ENCODE measurements at places on chromosomes 7 and 10. TPM values are rescaled to one million over a fixed set of nuclear protein-coding genes. Genes with fewer than 3 reads are reported as not detected.

DNA sequence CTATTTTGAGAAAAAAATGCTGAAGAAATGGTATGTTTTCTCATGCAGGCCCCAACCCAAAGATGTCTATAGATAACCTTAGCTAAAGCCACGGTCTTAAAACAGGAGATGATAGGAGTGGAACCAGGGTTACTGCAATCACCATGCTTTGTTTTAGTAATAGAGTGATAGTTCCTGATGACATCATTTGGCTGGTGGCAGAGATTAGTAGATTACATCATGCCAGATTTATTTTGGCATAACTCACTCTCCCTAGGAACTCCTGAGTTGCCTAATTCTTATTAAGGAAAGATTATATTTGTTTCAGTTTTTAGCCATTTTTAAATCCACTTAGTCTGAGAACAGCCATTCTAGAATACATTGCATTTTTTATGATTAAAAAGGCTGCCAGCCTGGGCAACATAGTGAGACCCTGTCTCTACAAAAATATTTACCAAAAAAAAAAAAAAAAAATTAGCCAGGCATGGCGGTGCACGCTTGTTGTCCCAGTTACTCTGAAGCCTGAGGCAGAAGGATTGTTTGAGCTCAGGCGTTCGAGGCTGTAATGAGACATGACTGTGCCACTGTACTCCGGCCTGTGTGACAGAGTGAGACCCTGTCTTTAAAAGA lies 17.8 kb downstream of the ENO4 start:
- no peaks in the 10 kb centered on the region for H3K36me3 ChIP-seq
- H3K27me3 ChIP-seq, result no peaks in the 10 kb centered on the region
- DNase-seq, result no peak

DNA sequence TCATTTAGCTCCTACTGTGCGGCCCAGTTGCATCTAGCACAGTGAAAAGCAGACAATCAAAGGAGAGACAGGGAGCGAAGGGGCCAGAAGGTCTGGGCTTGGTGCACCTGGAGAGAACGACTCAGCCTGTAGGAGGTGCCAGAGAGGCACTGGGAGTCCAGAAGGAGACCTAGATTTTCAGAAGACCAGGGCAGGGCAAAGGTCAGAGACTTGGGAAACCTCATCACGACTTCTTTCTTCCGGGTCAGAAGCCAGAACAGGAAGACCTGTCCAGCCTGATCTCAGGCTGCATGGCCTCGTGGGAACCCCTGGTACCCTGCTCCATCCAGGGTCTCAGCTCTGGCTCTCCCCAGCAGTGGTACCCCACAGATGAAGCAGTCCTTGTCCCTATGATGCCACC lies 5.2 kb downstream of the AGAP3 start:
- peaks cover 27% of the 10 kb centered on the region for H3K4me1 ChIP-seq
- no peak for DNase-seq

DNA sequence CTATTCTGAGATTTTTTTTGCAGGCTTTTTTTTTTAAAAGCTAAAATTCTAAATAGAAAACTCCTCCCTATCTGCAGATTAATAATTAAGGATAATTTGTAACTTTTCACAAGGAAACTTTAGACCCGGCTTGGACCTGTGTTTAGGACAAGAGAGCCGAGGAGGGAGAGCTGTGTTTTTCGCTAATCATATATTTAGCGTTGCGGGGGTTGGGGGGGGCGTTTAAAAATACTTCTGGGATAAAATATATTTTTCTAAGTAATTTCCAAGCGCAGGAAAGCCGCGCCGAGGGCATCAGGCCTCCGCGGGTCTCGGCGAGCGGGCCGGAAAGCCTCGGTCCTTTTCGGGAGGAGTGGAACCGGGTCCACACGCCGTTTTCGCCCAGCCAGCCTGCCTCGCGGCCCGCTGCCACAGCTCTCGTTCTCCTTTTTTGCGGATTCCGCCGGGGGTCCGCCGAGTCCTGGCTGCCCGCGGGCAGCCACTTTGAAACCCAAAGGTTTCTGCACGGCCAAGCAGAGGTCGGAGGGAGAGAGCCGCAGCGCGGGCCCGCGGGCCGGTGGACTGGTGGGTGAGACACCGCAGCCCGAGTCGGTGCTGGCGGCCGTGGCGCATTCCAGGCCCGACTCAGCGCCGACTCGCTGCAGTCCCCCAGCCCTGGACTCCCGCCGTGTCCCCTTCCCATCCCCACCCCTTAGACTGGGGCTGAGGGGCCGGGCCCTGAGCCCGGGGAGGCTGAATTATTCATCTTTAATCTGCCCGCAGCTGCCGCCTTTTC lies 2.3 kb downstream of the PAX2 start:
- H3K27ac ChIP-seq, result no peak overlapping the region
- H3K36me3 ChIP-seq, result no peaks in the 10 kb centered on the region
- no peak for DNase-seq
- no peaks in the 10 kb centered on the region for H3K27me3 ChIP-seq

DNA sequence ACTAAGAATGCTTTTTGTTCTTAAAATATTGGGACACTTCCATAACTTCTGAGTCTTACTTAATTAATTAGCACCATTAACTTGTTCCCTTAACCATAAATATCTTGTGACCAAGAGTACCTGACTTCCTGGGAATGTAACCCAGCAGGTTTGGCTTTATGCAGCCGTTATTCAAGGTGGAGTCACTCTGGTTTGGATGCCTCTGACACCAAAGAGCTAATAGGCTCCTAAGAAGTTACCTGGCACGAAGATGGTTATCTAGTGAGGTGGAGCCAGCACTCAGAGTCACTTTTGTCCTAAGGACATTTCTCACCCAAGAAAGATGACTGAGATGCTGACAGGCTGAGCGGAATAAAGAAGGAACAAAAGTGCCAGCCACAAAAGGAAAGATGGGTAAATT lies 172.3 kb downstream of the C1GALT1 start:
- DNase-seq, result no peak
- no peak overlapping the region for H3K4me3 ChIP-seq
- no peaks in the 10 kb centered on the region for H3K36me3 ChIP-seq

DNA sequence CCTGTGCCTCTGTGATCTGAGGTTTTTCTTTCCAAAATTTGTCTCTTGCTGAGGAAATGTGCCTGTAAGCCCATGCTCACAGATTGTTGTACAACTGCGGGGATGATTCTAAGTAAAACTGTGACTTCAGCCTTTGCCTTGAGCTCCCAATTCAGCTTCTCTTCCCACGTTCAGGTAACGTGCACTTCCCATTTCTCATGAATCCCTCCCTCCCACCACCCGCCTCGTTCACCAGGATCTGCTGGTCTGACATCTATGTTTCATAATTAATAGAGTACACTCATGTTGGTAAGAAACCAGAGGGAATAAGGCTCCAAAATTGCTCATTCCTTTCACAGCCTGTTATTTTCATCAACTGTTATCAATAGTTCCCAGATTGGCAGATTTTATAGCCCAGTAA lies 332.6 kb upstream of the TPK1 start:
- H3K4me1 ChIP-seq, result no peaks in the 10 kb centered on the region
- no peak overlapping the region for H3K4me3 ChIP-seq
- H3K36me3 ChIP-seq, result no peaks in the 10 kb centered on the region
- H3K27me3 ChIP-seq, result no peaks in the 10 kb centered on the region

DNA sequence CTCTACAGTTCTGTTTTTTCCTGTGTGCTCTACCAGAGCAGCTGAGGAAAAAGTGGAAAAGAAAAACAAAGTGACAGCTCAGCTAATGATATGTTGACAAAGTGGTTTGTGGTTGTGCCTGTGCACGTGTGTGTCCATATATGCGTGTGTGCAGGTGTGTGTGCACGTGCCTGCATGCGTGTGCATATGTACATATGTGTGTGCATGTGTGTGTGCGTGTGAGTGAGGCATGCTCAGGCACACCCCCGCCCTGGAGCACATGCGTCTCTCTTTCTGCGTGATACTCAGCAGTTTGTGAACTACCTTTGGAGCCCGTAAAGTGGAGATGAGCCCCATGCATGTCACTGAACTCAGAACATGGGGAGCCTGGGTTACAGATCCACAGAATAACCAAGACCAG lies 84.5 kb upstream of the GPR26 start:
- no peak overlapping the region for H3K27ac ChIP-seq
- no peak overlapping the region for H3K4me3 ChIP-seq
- H3K36me3 ChIP-seq, result no peaks in the 10 kb centered on the region
- H3K27me3 ChIP-seq, result peaks cover 25% of the 10 kb centered on the region
- peaks cover 8% of the 10 kb centered on the region for H3K4me1 ChIP-seq

- no peaks in the 10 kb centered on the region for H3K4me1 ChIP-seq
- no peak overlapping the region for H3K4me3 ChIP-seq
- H3K36me3 ChIP-seq, result no peaks in the 10 kb centered on the region
- DNase-seq, result no peak
- no peak overlapping the region for H3K27ac ChIP-seq
Measured at GRCh38 chr7:123148813-123149212, 51.0 kb downstream of the SLC13A1 start.

Gene GPR26
- not detected for total RNA-seq

- no peaks in the 10 kb centered on the region for H3K27me3 ChIP-seq
- no peaks in the 10 kb centered on the region for H3K36me3 ChIP-seq
- no peak overlapping the region for H3K27ac ChIP-seq
- no peaks in the 10 kb centered on the region for H3K4me1 ChIP-seq
- no peak for DNase-seq
- H3K4me3 ChIP-seq, result no peak overlapping the region
Measured at GRCh38 chr10:15725603-15726002, 5.9 kb upstream of the ITGA8 start.

GRCh38 chr10:88672041-88672440 lies 7.8 kb downstream of the LIPF start:
- no peak for DNase-seq
- no peaks in the 10 kb centered on the region for H3K27me3 ChIP-seq
- no peaks in the 10 kb centered on the region for H3K4me1 ChIP-seq
- H3K36me3 ChIP-seq, result no peaks in the 10 kb centered on the region
- H3K4me3 ChIP-seq, result no peak overlapping the region

Gene SUV39H2
- 21.9 TPM for total RNA-seq

- H3K36me3 ChIP-seq, result no peaks in the 10 kb centered on the region
- no peaks in the 10 kb centered on the region for H3K27me3 ChIP-seq
- no peak for DNase-seq
- no peak overlapping the region for H3K4me3 ChIP-seq
- H3K27ac ChIP-seq, result peak overlapping the region; percentile 54
- peaks cover 27% of the 10 kb centered on the region for H3K4me1 ChIP-seq
Measured at GRCh38 chr7:7650682-7651206, 10.2 kb downstream of the UMAD1 start.
